A549 (cell line): ENCODE measurements at places on chromosomes 5 and 9. TPM values are rescaled to one million over a fixed set of nuclear protein-coding genes. Genes with fewer than 3 reads are reported as not detected.

The MRPL22 gene
- polyA plus RNA-seq: 56.3 to 60.2 TPM (median 59.9 TPM) in 3 replicates

The SEPTIN8 gene
- polyA plus RNA-seq: 19.0 to 21.7 TPM (median 20.8 TPM) in 3 replicates

The PCDHA1 gene
- 0.12 to 0.18 TPM (median 0.13 TPM) in 3 replicates for polyA plus RNA-seq

The SERF1A gene
- 4.4 to 4.7 TPM (median 4.4 TPM) in 3 replicates for polyA plus RNA-seq

The N4BP3 gene
- polyA plus RNA-seq: 0.15 to 0.25 TPM (median 0.15 TPM) in 3 replicates

The ADGRD2 gene
- not detected in 3 replicates for polyA plus RNA-seq

DNA sequence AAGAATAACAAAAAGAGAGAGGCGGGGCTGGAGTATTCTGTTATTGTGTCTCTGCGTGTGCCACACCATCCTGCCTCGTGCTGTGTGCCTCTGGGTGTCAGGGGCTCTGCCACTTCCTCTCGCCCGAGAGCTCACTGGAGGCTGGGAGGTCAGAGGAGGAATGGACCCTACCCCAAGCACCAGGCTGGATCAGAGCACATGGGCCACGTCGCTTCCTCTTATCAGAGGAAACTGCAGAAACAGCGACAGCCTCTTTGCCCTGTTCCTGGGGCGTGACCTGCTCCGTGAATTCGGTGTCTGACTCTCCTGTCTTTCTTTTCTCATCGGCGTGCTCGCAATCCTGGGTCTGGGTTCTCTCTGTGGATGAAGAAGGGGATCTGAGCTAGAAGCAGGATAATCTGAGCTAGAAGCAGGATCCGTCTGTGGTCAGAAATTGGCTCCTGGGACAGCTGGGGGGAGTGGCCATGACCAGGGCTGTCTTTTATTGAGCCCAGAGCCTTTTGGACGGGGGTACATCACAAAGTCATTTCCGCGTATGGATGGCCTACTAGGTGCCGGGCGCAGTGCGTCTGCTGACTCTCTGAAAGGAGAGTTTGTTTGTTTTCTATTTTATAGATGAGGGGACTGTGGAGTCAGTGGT, 150.3 kb upstream of the COL5A1 start:
- DNase-seq: no peak

DNA sequence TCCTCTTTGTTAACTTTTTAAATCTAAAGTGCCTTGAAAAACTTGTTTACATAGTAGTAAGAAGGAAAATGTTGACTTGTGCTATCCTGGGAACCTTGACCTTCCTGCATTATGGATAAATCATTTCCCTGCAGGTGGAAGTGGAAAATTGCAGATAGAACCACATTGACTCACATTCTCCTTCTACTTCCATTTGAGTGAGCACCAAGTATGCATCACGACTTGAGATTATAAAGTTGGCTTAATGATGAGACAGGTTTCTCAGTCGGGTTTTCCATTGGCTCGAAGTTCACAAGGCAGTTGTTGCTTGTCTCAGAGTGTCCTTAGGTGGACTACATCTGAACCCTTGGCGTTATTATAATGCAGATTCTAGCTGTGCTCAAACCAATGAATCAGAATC, 39.9 kb downstream of the DOCK8 start:
- no peak for DNase-seq

DNA sequence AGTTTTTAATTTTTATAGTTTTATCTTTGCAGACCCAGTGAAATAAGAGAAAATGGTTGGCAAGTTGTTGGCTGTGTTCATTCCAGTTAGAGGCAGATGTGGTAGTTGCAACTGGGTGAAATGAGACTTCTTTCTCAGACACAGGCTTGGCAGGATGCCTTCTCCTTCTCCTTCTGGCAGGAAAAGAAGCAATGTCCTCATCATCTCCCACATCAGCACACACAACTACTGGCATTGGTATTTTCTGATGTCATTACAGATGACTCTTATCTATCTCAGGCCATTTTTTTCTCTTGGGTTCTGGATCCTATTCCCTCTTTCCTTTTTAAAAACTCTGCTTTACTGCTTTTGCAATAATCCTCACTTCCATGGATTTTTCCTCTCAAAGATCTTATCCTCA, 103.3 kb upstream of the EDIL3 start:
- DNase-seq: no peak

DNA sequence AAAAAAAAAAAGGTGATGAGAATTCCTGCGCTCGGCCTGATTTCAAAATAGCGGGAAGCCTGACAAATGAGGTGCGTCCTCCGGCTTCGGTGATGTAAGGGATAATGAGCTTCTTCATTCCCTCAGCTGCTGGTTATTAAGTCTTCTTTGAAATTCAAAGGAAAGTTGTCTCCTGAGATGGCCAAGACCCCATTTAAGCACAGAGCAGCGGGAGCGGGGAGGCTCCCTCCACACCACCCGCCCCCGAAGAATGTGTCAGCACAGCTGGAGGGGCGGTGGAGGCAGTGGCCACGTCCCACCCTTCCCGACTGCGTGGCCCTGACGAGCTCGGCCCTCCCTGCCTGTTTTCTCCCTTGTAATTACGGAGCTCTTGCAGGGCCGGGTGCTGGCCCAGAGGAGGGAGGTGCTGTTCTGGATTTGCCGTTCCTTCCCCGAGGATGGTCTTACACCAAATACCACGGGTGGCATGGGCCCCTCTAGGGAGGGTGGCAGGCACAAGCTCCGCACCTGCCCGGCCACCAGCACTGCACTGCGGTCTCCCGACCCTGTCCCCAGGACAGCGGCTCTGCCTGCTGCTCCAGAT, 31.0 kb downstream of the SLC9A3 start:
- DNase-seq: no peak

DNA sequence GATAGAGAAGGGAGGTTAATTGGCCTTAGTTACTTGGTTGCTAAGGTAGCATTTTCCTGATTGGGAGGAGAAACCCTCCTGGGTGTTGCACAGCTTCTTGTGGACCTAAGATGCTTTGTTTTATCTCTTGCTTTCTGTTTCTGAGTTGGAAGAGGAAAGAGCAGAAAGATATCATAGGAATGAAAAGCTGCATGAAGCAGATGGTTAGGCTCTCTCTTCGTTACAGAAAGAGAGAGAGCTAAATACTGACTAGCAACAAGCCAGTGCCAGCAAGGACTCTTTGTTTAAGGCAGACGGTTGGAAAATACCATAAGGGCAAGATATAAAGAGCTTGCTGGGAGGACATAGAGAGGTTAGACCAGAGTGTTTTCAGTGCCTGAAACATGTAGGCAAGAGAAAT, 103.1 kb downstream of the ATG10 start:
- DNase-seq: no peak

DNA sequence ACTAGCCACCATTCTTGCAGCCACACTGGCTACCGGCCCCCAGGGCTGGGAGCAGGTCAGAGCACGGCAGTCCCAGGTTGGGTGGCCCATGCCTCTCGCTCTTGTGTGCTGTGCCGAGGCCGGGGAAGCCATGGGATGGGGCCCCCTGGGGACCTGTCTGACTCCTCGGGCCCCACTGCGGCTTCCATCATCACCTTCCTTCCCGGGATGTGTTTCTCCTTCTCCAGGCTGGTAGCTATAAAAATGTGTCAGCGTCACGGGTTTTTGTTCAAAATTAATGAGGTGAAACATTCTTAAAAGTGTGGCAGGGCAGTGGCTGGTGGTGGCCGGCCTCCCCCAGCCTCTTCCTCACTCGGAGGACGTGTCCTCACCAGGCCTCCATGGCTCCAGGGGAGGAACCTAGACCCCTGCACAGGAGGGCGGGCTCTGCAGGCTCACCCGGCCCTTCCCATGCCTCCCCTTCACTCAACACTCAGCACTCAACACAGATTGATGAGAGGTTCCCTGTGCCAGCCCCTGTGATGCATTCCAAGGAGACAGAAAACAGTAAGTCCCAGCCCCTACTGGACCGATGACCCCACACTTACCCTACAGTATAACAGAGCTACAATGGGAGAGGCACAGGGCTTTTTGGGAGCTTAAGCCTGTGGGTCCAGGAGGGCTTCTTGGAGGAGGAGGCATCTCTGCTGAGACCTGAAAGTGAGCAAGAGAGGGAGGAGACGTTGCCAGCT, 43.2 kb downstream of the PTGES start:
- no peak for DNase-seq

GRCh38 chr5:150215979-150216944, 26.4 kb downstream of the SLC6A7 start:
- no peak for DNase-seq

GRCh38 chr9:113543296-113543981, 79.9 kb downstream of the RGS3 start:
- no peak for DNase-seq
